ENCODE measurements at places on chromosomes 3 and 15.
A peak's percentile ranks its signal among the peaks of the same experiment; 100 is the strongest.

- DNase-seq: no peak
Measured at GRCh38 chr15:34339946-34340345, 2.4 kb upstream of the SLC12A6 start.

GRCh38 chr3:39809995-39810595, 686 bp downstream of the MYRIP start:
- peak; percentile 83 for DNase-seq

DNA sequence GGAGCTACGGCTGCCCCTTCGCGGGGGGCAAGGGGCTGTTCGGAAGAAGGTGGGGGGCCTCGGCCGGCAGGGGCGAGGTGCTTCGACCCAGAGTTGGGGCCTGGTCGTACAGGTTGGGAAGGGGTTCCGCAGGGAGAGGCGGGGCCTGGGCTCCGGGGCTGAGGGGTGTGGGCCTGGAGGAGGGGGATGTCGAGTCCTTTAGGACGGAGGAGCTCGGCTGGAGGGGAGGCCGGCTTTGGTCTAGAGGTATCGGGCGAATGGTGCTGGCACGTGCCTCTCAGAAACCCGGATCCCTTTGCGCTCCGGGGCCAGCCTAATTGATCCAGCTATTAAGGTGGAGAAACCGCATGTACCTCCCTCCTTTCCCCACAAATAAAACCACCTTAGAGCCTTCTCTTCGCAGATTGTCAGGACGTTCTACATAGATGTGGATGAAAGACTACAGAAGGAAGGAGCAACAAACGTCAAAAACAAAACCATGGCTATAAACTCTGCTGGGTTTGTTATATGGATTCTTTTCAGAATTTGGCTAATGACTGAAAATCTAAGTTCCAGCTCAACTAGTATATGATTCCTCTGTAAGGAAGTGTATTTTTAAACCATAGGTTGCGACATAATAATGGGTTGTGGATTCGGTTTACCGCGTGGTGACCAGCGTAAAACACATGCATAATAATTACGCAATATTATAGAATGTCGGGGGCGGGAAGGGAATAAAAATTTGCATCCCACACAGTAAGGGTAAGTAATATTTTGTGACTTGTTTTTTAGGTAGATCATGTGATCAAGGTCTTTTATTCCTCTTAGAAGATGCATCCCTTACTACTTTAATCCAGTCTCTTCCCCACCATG, 644 bp upstream of the NGLY1 start:
- peak; percentile 84 for DNase-seq

- DNase-seq: no peak
Measured at GRCh38 chr15:40955930-40956540, 2.8 kb downstream of the CHAC1 start.

DNA sequence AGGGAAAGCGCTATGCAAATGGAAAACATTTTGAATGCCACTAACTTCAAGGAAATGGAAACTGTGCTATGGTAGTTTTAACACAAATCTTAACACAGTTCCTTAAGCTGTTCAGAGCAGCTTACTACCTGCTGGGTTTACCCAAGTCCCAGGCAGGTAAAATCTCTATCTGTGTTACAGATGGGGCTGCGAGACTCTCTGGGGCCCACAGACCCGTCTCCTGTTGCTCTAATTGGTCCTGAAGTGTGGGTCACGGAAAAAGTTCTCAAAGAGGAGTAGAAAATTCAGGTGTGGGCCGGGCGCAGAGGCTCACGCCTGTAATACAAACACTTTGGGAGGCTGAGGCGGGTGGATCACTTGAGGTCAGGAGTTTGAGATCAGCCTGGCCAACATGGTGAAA, 16.9 kb upstream of the ZFYVE19 start:
- no peak for DNase-seq

DNA sequence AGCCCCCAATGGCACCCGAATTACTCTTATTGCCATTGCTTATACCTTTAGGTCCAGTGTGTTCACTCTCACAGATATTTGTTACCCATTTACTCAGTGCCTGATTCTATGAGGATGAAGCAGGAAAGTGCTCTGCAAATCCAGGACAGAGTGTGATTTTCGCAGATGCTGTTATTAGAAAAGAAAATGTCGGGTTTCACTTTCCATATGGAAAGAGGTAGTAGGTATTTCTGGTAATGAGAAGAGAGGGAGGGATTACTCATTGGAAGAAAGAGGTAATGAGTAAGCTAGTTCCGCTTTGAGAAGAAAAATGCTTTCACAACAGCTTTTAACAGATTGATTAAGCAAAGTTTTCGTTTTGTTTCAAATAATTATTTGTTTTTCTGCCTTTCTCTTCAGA, 336.3 kb upstream of the CFAP20DC start:
- no peak for DNase-seq

GRCh38 chr3:113008117-113008516, 17.3 kb downstream of the GTPBP8 start:
- no peak for DNase-seq

- no peak for DNase-seq
Measured at GRCh38 chr15:52100807-52101442, 11.7 kb downstream of the BCL2L10 start.

DNA sequence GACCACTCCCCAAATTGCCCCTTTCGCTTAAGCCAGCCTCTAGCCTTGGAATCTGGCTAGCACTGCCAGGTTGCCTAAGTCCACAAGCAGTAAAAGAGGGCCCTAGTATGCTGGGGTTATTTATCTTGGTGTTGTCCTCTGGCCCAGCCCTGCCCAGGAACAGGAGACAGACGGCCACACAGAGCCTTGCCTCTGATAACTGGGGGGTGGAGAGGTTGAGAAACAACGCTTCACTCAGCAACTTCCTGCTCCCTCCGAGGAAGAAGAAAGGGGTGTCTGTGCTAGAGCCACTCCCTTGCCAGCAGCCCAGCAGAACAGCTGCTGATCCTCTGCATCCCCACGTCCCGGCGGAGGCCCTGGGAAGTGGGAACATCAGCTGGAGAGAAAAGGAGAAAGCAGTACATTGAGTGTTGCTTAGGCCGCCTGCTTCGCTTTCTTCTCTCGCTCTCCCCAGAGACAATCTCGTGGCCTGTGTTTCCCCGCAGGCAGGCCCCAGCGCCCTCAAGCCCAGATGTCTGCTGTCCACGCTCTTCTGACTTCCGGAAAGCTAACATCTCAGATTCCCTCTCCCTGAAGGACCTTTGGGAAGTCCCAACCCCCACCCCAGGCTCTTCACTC, 22.6 kb upstream of the C3orf70 start:
- peak; percentile 67 for DNase-seq

DNA sequence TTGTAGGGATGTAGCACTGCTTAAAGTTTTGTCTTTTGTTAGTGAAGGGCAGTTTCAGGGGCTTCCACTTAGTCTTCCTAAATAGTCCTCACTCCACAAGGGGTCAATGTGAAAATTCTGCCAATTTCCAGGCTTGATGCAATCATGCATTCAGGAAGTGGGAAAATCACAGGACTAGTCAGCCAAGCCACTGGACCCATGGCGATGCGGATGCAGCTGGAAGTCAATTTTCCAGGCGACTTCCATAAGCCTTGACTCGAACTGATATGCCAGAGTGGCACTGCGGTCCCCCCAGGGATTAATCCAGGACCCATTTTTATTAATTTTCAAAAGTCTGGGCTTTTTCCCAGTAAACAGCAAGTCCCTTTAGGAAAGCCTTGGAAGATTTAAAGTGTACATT, 26.1 kb downstream of the GBE1 start:
- DNase-seq: no peak

DNA sequence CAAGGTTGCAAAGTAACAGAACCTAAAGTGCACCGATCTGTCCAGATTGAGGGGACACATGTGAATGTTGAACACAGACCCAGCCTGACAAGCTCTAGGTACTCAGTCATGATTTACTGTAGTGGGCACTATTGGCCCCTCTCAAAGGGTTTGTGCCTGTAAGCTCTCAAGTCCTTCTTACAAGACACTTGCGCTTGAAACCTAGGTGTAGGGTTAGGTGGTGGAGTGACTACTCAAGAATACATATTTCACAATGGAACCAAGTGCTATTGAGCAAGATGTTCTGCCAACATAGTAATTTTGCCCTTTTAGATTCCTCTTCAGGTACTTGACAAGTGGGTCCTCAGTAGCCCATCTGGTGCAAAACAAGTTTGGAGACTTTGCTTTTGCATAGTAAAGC, 169.9 kb downstream of the AKAP13 start:
- DNase-seq: no peak

GRCh38 chr15:63501256-63502089, 2.9 kb upstream of the USP3 start:
- DNase-seq: no peak

- DNase-seq: no peak
Measured at GRCh38 chr3:55965776-55966175, 478.7 kb upstream of the WNT5A start.

DNA sequence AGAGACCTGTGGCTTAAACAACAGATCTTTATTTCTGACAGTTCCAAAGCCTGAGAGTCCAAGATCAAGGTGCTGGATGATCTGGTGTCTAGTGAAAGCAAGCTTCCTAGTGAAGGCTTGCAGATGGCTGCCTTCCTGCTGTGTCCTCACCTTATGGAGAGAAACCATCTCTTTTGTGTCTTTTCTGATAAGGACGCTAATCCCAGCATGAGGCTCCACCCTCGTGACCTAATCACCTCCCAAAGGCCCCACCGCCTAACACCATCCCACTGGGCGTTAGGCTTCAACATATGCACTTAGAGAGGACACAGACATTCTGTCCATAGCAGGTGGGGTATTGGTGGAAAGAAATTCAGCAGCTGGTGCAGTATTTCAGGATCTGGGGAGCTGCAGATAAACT, 19.8 kb upstream of the LYSMD4 start:
- DNase-seq: no peak

DNA sequence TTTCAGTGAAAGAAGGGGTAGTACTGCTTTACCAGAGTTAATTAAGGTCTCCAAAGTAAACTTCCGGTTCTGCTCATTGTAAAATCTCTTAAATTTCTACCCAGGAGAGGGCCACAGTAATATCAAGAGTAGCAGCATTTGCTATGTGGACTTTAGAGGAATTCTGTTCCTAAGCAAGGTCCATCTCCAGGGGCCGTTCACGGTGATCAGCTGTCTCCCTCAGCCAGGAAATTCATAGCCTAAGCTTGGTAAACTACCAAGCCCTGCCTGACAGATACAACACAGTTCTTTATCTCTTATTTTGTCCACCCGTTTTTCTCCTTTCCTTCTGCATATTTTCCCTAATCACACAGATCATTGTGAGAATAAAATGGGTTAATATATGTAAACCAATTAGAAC, 2.3 kb downstream of the DUT start:
- DNase-seq: no peak

- no peak for DNase-seq
Measured at GRCh38 chr15:88839146-88839545, 35.9 kb downstream of the ACAN start.

DNA sequence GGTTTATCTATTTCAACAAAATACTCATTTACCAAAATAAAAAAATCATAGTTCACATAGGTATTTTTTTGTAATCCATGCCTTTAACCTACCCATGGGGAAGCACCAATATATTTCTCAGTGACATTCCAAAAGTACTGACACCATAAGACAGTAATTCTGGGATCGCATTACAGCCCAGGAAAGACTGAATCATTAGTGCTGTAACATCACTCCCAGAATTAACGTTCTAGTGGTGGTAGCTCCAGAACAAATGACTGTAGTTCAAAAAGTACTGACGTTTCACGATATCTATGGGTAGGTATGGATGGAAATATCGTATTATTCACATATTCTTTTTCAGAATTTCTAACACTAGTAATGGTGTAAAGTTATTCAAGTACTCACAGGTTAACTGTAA, 54.3 kb upstream of the NEK10 start:
- DNase-seq: no peak

GRCh38 chr3:98778852-98779413, 15.8 kb downstream of the ST3GAL6 start:
- no peak for DNase-seq

GRCh38 chr15:89496155-89497098, at the start of gene RHCG:
Gene RHCG (minus strand): TSS chr15:89496583. CDS start chr15:89496544, 39 bp downstream.
- peak; percentile 73 for DNase-seq

DNA sequence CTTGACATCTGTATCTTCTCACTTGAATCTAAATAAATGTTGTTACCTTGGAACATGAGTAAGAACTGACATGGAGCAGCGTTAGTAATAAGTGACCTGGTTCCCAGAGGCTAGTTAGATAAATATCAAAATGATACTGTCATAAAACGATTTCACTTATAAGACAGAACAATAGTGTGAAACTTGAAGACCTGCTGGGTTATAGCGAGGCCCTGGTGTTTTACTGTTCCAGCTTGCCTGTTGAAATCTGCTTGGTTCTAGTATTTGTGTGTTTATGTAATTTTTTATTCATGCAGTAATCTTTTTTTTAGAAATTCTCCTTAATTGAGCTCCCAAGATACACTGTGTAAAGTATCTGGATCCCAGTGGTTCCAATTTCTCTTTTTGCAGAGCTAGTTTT, 129.4 kb downstream of the CACNA2D3 start:
- no peak for DNase-seq

DNA sequence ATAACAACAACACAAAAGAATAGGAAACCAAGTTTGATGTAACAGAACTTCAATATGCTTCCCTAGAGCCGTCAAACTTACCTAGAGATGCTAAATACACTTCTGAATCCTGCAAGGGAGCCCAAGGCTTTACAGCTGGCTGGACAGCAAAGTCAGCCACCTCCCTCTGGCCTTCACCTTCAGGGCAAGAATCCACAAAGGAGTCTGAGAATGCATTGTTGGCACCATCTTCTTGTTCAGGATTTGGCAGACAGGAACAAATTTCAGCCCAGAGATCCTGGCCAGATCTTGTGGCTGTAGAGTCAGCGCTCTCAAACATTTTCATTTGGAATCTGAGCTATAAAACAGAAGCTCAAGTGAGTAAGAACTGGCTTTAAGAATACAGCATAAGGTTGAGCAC, 2.2 kb downstream of the CCDC32 start:
- DNase-seq: no peak

DNA sequence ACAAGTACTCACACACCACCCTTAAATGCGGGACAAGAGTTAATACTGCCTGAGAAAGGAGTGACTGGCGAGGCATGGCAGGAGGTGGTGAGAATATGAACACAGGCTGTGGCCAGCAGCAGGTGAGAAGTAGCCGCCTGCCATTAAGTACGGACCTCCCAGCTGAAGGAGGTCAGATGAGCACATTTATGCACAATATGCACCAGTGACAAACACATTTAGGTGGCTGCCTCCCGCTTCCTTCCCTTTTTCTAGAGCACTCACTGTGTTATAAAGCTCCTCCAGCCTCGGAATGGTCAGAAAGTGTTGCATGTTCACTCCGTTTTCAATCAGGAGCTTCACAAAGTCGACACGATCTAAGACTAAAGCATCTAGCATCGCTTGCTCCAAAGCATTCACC, 52.4 kb downstream of the TRPM1 start:
- no peak for DNase-seq

DNA sequence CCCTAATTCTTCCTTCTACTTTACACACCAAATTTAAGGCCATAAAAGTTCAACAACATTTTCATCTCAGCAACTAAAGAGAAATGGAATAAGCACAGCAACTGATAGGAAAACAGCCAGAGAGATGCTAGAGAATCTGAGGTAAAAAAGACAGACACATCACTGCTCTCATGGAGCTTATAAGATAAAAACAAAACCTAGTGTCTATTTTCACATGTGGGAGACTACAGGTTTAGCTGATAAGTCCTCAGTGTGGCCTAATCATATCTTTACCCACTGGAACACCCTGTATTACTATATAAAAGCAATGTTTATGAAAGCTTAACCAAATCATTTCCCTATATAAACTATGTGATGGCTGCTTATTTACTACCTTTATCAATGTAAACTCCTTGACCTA, 33.0 kb downstream of the KPNA4 start:
- no peak for DNase-seq
